Mesangial cell (primary cell): ENCODE measurements at places on chromosomes 11 and 22. TPM values are rescaled to one million over a fixed set of nuclear protein-coding genes. Genes with fewer than 3 reads are reported as not detected.

OR5AK2 gene
- not detected in 2 replicates for total RNA-seq

CLMP gene
- 10.6 and 11.6 TPM in 2 replicates for total RNA-seq

C11orf86 gene
- not detected in 2 replicates for total RNA-seq

C11orf91 gene
- 0.13 TPM in 1 of 2 replicates, not detected in the other for total RNA-seq

ART1 gene
- not detected in 2 replicates for total RNA-seq

VPS11 gene
- 24.4 and 43.9 TPM in 2 replicates for total RNA-seq

MMP3 gene
- 1.0 TPM in 1 of 2 replicates, not detected in the other for total RNA-seq

TMEM135 gene
- 13.1 and 13.2 TPM in 2 replicates for total RNA-seq

PAMR1 gene
- total RNA-seq = 2.4 and 10.0 TPM in 2 replicates

BIRC3 gene
- 4.6 and 4.8 TPM in 2 replicates for total RNA-seq

ANO1 gene
- total RNA-seq = under 0.01 and 0.13 TPM in 2 replicates

SLC22A6 gene
- not detected in 2 replicates for total RNA-seq

B4GALNT4 gene
- 13.9 and 21.6 TPM in 2 replicates for total RNA-seq
